ENCODE measurements at places on chromosomes 2 and 18. TPM values are rescaled to one million over a fixed set of nuclear protein-coding genes. Genes with fewer than 3 reads are reported as not detected.
A peak's percentile ranks its signal among the peaks of the same experiment; 100 is the strongest.

Gene APCDD1
- 139 TPM for total RNA-seq

Gene TDRD15
- total RNA-seq, result not detected

Gene RAB6C
- total RNA-seq, result 0.50 TPM

Gene SCYGR4
- not detected for total RNA-seq

Gene NOL4
- total RNA-seq, result 8.9 TPM

DNA sequence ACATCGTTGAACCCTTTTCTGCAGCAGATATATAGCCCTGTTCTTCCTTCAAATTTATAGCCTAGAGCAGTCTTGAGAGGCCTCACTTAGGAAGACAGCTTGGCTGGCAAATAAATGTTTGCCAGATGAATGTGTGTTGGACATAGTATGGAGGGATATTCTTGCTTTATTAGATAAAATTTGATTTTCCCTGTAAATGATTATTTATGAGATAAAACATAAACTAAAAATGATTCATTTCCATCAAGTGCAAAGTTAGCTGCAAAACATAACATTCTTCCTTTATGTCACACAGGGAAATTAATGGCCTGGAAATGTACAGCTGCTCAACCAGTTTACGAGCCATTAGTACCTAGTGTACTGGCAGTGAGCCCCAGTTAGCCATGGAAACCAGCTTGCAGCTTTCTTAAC, 82.5 kb downstream of the LIMS1 start:
- no peak for DNase-seq

GRCh38 chr2:34112161-34112560, 513.1 kb upstream of the FAM98A start:
- DNase-seq, result no peak

GRCh38 chr2:70832386-70832785, 3.2 kb downstream of the CD207 start:
- no peak for DNase-seq

DNA sequence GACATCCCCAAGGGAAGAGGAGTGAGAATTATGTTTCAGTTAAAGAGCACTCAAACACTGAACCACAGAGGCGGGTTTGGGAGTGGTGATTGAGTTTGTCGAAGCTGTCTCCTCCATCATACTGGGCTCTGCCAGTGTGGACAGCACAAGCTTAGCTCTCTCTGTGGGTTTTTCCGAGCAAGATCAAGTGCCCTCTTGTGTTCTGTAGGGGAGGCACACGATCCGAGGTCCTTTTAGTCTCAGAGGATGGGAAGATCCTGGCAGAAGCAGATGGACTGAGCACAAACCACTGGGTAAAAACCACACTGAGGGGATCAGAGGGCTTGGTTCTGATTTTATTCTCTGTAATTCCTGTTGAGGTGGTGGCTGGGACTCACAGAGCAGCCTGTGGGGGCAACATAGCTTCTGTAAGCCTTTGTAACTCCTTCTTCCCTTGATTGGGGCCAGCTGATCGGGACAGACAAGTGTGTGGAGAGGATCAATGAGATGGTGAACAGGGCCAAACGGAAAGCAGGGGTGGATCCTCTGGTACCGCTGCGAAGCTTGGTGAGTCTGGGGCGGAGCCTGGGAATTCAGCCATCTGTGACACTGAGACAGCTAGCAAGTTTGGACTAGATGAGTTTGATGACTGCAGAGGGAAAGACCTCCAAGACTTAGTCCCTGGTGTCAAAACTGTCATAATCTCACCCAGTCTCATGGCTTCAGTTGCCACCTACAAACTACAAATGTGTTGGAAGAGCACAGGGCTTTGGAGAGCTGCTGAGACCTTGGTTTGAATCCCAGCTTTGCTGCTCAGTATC, 2.0 kb downstream of the NAGK start:
- no peak for DNase-seq

- DNase-seq, result no peak
These were observed 617.3 kb upstream of the ID2 start for GRCh38 chr2:8064603-8065002.

DNA sequence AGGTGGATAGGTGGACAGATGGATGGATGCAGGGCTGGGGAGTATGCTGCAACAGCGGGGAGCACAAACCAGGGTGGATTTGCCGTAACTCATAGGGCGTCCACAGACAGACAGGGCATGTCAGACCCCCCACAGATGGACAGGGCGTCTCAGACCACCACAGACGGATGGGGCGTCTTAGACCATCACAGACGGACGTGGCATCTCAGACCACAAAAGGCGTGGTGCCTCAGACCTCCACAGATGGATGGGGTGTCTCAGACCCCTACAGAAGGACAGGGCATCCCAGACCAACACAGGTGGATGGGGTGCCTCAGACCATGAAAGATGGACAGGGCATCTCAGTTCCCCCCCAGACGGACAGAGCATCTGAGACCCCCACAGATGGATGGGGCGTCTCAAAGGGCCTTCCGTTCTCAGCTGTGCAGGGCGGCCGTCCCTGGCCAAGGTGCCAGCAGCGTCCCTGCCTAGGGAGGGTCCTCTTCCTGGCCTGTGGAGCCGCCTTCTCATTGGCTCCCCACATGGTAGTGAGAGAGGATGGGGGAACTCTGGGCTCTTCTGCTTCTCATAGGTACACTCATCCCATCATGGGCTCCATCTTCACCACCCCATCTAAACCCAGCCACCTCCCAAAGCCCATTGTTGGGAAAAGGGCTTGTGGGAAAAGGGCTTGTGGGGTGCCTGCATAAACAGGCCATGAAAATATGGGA, 2.1 kb downstream of the ANKMY1 start:
- DNase-seq, result peak; percentile 50

DNA sequence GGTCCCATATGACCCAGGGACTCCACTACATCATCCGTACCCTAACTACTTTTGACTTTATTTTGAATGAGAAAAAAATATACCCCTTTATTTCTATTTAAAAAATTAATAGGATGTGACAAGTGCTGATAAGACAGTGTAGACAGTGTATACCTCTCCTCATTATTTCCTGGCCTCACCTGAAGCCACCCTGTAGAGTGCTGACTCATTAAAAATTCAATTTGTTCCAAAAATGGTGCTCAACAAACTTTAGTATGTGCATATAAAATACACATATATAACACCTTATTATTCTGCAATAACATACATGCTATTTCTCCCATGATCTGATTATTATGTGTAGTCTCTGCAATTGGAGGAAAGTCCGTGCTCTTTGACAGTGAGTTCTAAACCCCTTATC, 20.8 kb downstream of the NOL4 start:
- no peak for DNase-seq

DNA sequence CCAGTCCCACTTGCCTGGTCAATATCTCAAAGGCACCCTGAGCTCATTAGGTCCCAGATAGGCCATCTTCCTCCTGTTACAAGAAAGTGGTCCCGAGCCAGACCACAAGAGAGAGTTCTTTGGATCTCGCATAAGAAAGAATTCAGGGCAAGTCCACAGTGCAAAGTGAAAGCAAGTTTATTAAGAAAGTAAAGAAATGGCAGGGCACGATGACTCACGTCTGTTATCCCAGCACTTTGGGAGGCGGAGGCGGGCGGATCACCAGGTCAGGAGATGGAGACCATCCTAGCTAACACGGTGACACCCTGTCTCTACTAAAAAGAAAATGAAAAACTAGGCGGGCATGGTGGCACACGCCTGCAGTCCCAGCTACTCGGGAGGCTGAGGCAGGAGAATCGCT, 10.8 kb upstream of the SMAD7 start:
- no peak for DNase-seq

- DNase-seq, result no peak
These were observed 8.8 kb upstream of the SETBP1 start for GRCh38 chr18:44671914-44672313.

GRCh38 chr2:173909846-173910245, 55.3 kb downstream of the SP3 start:
- DNase-seq, result no peak

DNA sequence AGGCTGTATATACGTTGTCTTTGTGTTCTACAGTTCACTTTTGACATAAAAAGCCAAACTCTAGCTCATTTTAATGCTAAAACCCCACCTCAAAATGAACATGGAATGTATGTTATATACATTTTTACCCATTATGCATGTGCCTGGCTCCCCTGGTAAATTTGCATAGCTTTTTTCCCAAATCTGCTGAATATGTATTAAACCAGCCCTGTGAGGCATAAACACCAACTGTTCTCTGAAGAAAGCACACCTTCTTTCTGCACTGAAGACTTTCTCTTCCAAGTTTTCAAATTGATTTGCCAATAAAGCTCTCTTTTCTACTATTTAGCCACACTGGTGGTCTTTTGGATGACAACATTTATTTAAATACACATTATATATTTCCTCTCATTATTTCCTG, 549.4 kb downstream of the TRIB2 start:
- DNase-seq, result no peak

DNA sequence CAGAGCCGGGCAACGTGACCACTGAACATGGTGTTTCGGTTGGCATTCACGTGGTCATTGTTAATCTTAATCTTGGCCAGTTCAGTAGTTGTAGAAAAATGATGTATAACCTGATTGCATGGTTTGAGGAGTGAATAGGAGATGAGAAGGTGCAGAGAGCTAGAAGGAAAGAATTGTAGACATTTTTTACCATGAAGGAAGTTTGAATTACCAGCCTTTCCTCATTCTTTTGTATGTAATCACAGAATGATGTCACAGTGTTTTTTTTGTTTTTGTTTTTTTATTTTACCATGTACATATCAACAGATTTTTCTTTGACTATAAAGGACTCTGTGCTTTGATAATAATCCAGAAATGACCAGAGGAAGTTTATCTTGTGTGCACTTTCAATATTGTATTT, 126.3 kb downstream of the LTBP1 start:
- DNase-seq, result no peak

GRCh38 chr18:6866552-6867085, 137.1 kb downstream of the ARHGAP28 start:
- DNase-seq, result no peak

DNA sequence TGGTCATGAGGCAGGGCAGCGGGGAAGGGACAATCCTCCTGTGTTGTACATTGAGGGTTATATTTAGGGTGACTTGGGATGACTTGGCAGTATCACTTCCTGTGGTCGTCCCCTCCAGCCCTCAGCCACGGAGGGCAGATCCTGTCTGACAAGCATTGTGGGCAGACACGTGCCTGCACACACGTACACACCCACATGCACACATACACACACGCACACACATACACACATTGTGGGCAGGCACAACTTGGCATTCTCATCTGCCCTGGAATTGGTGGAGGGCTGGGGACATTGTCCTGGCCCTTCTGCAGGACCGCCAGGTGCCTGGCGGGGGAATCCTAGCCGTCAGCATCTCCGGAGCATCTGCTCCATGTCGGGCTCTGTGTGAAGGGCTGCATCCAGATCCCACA, 47.6 kb downstream of the ODC1 start:
- no peak for DNase-seq

GRCh38 chr2:127608061-127609030, 37.6 kb upstream of the GPR17 start:
- peak; percentile 60 for DNase-seq

DNA sequence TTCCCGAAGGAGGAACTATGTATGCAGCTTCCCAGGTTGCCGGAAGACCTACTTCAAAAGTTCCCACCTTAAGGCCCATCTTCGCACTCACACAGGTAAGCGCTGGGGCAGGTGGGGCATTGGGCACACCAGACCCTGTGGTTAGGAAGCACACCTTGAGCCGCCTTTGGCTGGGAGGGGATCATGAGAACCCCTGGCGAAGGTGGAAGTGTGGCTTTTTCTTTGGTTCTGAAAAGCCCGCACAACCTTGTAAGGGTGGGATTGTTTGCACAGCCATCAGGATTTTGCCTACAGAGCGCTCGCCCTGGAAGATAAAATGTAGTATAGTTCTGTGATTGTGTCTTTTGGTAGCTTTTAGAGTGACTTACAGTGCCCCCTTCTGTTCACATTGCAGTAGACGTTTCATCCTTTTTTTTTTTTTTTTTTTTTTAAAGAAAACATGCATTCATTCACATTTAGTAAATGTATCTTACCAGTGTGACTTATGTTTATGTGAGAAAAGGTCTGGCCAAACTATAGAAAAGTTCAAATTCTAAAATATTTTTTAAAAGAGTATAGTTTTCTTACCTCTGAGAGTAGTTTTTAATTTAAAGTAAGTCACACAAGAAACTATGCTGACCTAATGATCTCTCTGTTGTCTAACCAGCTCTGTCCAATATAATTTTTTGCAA, 5.3 kb downstream of the KLF11 start:
- no peak for DNase-seq

DNA sequence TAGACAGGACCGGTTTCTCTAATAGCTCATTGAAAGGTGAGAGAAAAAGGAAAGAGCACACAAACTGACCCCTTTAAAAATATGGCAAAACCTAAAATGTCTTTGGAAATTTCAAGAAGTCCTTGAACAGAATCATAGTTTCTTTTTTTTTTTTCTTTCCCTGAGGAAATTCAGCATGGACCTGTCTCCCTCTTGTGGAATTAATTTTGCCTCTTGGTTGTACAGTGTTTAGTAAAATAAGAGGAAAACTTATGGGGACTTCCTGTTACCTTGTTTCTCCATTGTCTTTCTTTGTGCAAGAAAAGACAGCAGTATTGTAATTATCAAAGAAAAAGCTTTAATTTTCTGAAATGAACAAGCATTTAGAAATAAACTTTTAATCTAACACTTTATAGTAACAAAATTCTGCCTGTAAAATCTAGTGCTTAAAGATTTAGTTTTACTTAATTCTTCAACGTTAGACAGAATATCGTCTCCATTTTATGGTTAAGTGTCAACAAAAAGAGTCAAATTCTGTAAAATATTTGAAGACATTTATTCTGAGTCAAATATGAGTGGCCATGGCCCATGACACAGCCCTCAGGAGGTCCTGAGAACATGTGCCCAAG, 176.3 kb upstream of the NABP1 start:
- DNase-seq, result no peak

DNA sequence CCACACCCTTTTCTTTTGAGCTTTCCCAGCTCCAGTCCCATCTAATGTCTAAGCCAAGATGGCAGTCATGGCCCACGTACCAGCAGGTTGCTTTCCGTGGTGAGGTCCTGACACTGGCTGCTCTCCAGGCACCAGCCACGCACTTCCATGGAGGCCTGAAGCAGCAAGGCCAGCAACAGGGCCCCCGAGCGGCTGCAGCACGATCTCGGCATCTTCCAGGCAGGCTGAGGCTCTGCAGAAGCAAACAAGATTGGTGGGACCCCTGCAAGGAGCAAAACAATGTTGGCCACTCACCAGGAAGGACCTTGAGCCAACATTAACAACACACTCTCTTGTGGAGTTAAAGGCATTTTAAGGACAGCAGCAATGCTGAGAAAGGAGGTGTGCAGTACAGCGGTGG, 3.8 kb downstream of the POMC start:
- DNase-seq, result no peak

- DNase-seq, result no peak
These were observed 64.0 kb downstream of the SLC40A1 start for GRCh38 chr2:189516546-189516945.
